Fibroblast of skin of right quadriceps (primary cell): ENCODE measurements at places on chromosomes 7 and 10.
A peak's percentile ranks its signal among the peaks of the same experiment; 100 is the strongest.

- no peak for DNase-seq
Measured at GRCh38 chr7:38123494-38123893, 54.6 kb upstream of the STARD3NL start.

DNA sequence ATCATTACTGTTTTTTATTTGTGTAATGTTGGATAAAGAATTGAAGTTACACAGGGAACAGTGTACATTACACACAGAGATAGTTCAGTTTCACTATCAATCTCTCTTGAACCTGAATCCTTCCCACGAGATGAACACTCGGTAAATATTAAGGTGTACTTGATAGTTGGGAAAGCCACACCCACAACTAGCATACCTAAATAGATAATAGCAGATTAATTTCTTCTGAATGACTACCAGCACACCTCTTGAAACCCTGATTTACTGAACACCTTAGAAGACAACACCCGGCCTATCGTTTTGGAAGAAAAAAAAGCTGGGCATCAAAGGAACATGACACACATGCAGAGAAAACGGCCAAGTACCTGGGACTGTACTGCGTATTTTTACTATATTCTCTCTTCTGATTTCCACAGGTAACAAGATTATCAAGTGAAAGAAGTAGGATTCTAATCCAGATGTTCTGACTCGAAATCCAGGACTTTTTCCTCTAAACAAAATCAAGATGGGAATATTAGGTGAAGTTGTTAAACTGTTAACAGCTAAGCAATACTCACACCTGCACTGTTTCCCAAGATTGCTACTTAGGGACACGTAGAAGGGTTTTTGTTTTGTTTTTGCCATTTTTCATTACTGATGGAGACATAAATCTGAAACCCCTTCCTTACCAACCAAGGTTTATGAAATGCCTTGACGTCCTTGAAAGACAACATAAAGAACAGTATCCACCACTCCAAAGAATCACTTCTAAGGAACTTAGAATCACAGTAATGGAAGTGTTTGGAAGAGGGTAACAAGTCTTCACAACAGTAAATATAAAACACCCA, 1.0 kb downstream of the CCDC186 start:
- DNase-seq: no peak

GRCh38 chr7:44111761-44112160, 7.6 kb downstream of the AEBP1 start:
- no peak for DNase-seq

GRCh38 chr7:87380905-87381304, 35.4 kb downstream of the CROT start:
- no peak for DNase-seq

GRCh38 chr7:22945584-22945983, 68.3 kb downstream of the HYCC1 start:
- peak; percentile 52 for DNase-seq

GRCh38 chr7:72524037-72524436, 111.9 kb upstream of the CALN1 start:
- DNase-seq: no peak

- DNase-seq: no peak
Measured at GRCh38 chr7:143048827-143049226, 3.3 kb upstream of the OR6V1 start.

DNA sequence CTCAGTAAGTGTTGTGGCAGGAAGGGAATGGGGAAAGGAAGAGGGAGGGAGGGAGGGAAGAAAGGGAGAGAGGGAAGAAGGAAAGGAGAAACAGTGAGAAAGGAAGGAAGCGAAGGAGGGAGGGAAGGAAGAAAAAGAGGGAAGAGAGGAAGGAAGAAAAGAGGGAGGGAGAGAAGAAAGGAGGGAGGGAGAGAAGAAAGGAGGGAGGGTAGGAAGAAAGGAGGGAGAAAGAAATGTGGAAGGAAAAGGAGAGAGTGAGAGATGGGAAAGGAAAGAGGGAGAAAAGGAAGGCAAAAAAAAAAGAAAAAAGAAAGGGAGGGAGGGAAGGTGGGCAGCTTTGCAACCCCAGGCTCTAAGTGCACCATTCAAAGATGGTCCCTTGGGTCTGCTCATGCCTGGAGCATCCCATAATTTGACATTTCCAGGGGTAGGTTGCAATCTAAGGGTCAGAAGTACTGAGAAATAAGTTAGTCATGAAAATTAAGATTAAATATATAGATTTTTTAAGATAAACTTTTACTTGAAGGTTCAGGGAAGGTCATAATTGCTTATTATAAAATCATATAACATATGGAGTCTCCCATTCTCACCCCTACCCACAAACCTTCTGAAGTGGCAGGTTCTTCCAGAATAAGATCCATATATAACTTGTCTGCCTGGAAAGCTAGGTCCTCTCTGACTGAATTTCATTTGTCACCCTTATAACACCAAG, 249.2 kb downstream of the PLXNA4 start:
- no peak for DNase-seq

- peak; percentile 84 for DNase-seq
Measured at GRCh38 chr10:21497177-21497807, 28.2 kb downstream of the SKIDA1 start.

DNA sequence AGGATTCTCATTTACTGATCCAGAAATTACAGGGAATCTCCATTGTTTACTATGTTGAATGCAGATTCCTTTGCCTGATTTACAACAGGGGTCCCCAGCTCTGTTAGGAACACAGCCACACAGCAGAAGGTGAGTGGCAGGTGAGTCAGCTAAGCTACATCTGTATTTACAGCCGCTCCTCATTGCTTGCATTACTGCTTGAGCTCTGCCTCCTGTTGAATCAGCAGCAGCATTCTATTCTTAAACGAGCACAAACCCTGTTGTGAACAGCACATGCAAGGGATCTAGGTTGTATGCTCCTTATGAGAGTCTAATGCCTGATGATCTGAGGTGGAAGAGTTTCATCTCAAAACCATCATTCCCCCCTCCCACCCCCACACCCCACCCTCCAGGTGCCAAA, 23.3 kb upstream of the CELF2 start:
- no peak for DNase-seq

GRCh38 chr7:143008007-143008901, 18.7 kb downstream of the OR9A2 start:
- peak; percentile 50 for DNase-seq

GRCh38 chr10:76281659-76282058, 850.2 kb downstream of the LRMDA start:
- no peak for DNase-seq

DNA sequence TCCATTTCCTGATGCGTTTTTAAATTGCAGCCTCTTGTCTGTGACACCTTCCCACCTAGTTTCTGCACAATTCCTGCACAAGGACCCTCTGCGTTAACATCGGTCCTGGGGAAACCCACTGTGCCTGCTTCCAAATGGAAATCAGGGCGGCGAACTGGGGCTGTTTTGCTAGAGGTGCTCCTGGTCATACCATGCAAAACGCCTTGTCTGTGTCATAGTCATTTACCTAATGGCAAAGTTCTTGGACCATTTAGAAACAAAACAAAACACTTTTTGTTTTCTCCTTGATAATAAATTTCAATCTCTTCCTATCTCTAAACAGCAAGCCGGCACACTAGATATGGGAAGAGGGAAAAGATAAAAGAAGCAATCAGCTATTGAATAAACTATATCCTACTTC, 206.9 kb upstream of the KLF14 start:
- no peak for DNase-seq

- no peak for DNase-seq
Measured at GRCh38 chr10:61135276-61135721, 191.3 kb upstream of the RHOBTB1 start.

- DNase-seq: peak; percentile 22
Measured at GRCh38 chr10:47374611-47375536, 9.2 kb downstream of the ZNF488 start.

GRCh38 chr10:126777714-126778113, 107.2 kb upstream of the C10orf90 start:
- DNase-seq: no peak

DNA sequence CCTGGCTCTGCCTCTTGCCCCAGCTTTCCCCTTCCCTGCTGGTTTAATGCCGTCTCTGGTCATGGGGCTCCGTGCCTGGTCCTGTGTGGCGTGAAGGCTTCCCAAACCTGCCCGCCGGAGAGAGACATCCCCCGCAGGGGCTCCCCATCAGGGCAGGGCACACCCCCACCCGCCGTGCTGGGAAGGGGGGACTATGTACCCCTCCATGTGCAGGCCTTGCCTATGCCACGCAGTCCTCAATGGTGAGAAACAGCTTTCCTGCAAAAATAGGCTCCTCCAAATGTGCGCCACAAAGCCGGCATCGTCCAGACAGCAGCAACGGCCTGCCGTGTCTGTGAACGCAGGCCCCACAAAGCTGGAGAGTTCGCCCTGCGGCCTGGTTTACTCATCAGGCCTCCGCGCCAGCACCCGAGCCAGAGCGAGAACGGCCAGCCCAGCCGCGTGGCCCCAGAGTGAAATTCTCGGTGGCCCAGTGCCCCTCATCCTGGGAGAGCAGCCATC, 313.4 kb downstream of the DNAJB6 start:
- no peak for DNase-seq

GRCh38 chr7:20232848-20233247, 15.7 kb upstream of the MACC1 start:
- no peak for DNase-seq

DNA sequence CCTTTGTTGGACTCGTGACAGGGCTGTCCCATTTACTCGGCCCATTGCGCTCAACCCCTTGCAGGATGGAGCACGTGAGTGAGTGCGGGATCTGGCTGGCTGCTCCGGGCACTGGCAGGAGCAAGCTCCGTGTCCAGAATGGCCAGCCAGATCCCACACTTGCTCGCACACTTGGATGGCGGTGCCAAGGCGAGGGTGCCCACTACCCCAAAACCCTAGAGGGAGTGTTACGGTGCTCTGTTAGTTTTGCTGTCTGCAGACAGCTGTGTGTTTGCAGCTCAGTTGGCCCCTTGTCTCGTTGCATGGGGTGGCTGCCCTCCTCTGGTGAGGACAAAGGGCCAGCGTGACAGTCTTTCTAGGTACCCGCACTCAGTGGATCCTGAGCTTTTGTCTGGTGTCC, 34.2 kb downstream of the ZNF487 start:
- DNase-seq: no peak

DNA sequence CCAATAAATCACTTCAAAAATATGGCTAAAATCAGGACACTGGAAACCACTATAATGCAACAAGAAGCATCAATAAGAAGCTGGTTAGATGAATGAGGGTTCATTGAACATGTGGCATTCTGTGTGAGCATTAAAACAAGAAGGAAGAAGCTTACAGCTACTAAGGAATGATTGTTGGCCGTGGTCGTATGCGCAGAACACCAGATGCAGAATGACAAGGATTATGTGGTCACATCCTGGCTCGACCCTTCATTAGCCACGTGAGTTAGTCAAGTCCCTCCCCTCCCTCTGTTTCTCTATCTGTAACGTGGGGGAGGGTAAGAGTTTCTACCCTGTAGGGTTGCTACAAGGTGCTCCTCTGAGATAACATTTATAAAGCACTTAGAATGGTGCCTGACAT, 174.3 kb downstream of the ADAM12 start:
- DNase-seq: peak; percentile 42

GRCh38 chr7:128271471-128271941, 30.4 kb downstream of the LEP start:
- DNase-seq: no peak

DNA sequence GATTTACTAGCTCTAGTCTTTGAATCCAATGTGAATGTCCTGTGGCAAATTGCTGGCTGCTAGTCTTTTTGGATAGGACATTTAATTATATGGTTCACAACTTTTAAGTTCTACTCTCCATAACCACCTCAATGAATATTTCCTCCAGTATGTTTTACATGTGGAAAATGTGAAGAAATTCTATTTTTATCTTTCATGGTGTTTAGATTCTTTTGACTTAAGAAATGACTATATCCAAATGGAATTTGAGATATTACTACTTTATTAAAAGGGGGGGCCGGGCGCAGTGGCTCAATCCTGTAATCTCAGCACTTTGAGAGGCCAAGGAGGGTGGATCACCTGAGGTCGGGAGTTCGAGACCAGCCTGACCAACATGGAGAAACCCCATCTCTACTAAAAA, 202.0 kb downstream of the ARL4A start:
- DNase-seq: peak; percentile 15

DNA sequence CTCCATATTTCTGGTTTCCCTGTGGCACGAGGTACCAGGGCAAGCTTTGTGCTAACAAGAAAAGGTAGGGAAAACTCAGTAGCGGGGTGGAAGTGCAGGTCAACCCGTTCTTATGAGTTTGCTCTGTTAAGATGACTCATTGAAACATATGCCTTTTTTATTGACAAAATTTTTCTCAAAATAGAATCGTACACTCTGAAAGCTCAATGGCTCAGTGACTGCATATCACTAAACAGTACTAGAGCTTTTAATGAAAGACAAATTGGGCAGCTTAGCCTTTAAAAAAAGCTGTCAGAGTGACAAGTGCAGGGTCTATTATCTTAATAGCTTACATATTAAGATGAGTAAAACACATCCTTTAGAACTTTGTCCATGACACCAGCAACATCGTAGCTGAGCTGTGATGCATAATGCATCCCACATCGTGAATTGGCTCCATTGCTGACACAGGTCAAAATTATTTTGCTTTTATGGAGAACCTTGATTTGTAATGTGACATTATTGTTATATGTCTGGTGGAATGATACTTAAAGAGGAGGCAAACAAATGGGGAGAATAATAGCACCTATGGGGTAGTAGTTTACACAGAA, 264.4 kb downstream of the ETV1 start:
- DNase-seq: peak; percentile 19

DNA sequence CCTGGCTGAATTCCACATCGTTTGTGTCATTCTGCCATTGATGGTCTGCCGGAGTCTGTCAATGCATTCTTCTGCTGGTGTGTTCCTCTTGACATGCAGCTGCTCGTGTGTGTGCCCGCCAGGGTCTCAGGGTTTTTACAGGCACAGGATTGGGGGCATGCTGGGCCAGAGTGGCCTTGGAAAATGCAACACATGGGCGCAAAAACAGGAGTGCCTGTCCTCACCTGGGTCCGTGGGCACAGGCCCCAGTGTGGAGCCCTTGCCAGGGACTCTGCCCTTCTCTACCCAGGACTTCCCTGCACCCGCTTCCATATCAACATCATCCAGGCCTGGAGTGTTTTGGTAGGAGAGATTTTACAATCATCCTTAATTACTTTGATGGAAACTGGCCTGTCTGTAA, 340.7 kb downstream of the KIF20B start:
- no peak for DNase-seq

DNA sequence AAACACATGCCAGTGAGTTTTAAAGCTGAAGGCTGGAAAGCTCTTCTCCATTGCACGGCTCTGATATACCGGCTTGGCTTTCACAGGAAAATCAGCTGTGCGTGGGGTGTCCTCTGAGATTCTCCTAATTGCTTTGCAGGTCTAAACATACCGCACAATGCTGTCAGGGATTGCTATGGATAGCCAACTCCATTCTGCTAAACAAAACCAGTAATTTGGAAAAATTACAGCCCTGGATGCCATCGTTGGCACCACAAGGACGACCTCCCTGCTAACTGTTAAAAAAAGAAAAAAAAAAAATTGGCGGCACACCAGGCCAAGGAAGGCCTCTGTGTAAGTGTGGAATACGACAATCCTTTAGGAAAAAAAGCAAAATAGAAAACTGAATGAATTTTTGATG, 118.6 kb upstream of the ADARB2 start:
- DNase-seq: no peak

GRCh38 chr7:84701524-84702306, 485.1 kb downstream of the SEMA3D start:
- DNase-seq: peak; percentile 85

- DNase-seq: peak; percentile 22
Measured at GRCh38 chr7:91636129-91636724, 244.3 kb downstream of the MTERF1 start.

- DNase-seq: no peak
Measured at GRCh38 chr7:123994449-123994848, 38.4 kb downstream of the TMEM229A start.

- no peak for DNase-seq
Measured at GRCh38 chr10:24993237-24993958, 22.6 kb downstream of the ENKUR start.

- peak; percentile 56 for DNase-seq
Measured at GRCh38 chr10:60942788-60943315, 1.1 kb downstream of the RHOBTB1 start.
